ENCODE measurements at places on chromosomes 11 and 22.
A peak's percentile ranks its signal among the peaks of the same experiment; 100 is the strongest.

DNA sequence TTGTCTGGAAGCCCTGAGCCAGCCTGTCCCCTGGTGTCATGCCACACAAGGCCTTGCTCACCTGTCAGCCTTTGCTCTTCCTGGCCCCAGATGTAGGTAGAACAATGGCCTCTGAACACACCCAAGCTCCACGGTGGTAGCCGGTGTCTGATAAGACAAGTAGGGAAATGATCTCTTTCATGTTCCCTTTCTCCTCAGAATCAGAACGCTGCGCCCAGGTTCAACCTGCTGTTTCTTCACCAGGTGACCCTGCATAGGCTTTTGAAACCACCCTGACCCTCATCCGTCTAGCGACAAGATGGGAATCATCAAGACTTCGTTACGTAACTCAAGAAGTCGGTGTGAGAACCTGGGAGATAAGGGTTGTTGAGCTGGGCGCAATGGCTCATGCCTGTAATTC is 28.7 kb upstream of the YWHAH start:
- no peak for DNase-seq

DNA sequence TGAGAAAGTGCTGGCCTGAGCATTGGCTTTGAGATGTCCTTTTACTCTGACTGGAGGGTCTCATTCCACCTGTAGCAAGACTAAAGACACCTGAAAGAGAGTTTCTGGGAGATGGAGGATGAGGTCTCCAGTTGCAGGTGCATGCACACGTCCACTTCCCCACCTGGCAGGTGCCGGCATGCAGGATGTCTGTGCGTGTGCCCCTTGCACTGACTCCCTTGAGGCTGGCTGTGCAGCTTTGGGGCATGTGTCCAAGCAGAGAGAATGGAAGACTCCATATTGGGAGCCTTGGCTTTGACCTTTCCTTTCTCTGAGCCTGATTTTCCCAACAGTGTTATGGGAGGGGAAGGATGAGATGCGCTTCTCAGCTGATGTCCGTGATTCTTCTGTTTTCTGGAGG is 44.0 kb upstream of the TUB start:
- no peak for DNase-seq

DNA sequence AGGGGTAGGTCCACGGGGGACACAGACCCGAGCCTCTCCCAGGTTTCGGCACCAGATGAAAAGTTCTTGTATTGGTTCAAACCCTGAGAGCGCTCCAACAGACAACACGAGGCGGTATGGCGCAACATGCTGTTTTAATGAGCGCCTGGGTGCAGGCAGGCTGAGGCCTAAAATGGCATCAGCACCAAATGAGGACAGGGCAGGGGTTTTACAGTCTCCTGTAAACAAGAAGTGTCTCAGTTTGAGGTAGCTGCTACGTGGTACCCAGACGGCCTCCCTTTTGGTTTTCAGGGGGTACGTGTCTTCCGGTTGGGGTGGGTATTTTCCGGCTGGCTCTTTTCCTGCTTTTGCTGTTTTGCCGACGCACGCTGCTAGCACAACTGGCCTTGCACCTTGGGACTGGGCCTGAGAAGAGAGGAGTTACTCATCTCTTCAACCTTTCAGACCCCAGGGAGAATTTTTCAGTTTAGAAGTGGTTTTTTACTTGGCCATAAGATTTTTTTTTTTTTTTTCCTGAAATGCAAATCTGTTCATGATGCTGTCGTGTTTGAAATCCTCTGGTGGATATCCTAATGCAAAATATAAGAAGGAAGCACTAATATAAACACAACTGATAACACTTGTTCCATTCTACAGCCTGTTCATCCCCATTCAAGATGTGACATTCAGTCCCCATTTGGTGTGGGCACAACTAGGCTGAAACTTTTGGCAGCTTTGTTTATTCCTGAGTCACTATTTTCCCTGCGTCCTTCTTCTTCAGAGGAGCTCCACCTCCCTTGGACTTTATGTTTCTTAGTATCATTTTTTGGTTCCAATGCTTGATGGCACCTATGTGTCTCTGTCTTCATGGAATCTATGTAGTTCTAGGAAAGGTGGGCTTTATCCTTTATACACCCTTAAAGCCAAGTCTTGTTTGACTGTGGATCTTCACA is 6.5 kb downstream of the PPFIBP2 start:
- DNase-seq: no peak

GRCh38 chr11:120120805-120121335 is 17.0 kb downstream of the TRIM29 start:
- DNase-seq: no peak

DNA sequence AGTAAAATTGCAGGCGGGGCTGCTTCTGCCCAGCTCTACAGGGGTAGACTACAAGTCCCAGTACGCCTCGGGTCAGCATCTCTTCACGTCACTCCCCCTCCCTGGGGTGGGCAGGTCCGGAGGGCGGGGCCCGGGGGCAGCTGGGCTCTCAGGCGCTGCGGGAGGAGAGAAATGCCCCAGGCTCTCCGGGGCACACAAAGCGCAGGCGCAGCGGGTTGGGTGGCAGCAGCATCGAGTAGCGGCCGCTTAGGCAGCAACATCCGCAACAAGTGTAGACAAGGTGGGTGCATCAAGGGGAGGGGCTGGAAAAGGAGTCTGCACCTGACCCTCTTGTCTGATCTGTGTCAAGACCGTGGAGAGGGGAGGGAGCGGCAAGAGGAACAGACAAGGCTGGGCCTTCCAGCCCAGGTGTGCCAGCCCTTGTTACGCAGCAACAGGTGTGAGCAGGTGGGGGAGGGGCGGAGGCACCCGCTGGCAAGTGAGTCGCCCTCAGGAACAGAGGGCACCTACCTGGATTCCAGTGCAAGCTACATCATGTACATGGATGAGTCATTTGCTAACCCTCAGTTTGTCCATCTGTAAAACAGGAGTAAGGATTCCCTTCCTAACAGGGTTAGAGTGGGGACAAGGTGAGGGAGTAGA is 1.2 kb downstream of the PLEKHB1 start:
- peak; percentile 75 for DNase-seq

- no peak for DNase-seq
Measured at GRCh38 chr11:134071766-134072402, 3.0 kb downstream of the JAM3 start.

DNA sequence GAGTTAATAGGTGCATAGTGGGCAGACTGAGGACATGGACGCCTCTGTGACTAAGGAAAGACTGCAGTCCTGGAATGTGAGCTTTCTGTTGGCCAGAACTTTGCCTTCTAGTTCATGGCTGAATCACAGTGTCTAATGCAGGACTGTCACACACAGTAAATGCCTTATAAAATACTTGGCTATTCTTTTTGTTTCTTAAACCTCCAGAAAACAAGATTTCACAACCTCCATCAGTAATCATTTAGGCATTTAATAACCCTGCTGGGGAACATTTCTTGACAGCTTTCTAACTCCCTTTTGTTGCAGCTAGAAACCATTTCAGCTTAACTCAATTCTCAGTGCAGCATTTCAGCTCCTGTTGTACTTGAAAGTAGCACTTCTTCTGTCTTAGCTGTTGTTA is 335.8 kb upstream of the DDI1 start:
- no peak for DNase-seq

DNA sequence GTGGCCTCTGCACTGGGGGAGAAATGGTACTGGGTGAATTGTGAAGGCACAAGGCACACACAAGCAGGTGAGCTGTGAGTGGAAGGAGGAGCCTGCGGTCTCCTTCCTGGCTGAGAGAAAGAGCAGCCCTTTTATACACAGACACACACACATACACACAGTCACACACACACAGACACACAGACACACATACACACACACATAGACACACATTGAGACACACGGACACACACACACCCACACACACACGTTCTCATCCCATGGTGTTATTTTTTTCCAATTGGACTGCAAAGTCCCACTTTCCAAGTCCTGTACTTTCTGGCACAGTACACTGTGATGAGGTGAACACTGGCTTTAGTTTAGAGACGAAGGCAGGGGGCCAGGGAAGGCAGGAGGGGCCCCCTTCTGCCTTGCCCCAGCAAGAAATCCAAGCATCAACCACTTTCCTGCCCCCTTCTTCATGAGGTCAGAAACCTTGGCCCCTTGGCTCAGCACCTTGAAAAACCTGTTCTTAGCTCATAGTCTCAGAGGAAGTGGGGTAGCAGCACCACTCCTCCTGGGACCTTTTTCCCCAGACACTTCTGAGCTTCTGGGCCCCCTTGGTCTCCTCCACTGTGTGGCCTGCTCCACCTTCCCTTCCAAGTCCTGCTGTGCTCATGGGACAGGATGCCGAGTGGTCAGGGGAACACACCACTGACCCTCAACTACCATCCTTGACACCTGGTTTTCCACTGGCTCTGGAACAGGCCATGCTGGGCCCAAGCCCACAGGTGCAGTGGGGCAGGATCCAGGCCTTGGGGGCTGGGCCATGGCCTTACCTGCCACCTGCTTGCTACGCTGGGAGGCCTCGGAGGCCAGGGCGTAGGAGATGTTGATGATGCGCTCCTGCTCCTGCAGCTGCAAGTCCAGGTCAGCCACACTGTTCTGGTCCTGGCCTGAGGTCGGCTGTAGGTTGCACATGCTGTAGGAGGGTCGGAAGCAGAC is 43.8 kb downstream of the C11orf58 start:
- no peak for DNase-seq

DNA sequence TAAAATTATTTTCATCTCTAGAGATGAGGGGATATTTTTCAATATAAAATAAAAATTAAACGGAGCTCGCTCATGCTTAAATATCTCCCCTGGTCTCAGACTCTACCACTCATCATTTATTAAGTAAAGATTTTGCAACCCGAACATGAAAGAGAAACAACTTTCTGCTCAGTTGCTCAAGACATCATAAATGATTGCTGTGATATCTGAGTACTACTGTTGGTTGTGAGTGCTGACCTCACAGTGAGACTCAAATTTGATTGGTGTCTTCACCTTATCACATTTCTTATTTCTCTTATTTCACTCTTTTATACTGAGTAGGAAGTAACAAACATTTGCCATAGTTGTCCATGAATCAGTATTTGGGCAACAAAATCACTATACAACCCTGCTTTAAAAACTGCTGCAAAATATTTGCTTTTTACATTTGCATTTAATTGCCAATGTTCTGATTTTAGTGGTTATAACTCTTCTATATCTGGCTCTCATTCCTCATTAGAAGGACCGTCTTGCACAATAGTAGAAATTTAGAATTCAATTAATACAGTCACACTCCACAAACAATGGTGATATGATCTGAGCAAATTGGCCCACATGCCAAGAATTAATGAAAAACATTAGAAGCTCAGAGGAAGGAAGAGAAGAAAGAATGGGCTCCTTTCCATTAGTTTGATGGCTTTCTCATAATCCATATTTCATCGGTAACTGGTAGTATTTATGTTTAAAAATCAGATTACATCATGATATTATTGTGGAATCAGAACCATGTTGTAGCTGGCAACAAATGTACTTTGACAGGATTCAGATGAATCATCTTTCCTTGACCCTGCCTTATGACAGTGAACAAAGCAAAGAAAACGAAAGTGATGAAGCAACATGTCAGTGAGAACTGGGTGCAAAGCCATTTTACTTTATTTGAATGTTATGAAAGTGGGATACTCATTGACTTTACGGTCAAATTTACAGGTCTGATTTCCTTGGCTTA is 973.6 kb upstream of the TENM4 start:
- DNase-seq: no peak

GRCh38 chr11:102704841-102705240 is 728 bp downstream of the MMP27 start:
- DNase-seq: no peak

DNA sequence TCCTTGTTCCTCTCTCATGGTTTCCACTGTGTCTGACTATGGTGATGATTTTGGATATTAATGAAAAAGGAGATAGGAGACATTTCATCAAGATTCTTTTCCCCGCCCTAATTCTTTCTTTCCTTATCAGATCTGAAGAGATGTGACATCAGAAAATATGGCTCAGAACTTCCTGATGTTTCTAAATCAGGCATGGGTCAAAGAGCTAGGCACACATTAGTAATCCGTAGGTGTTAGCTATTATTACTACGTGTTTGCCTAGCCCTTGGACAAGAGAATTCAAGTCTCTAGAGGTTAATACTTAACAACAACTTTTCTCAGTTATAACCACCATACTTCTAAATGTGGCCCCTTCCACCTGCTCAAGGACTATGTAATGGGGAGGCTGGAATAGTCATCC is 5.8 kb downstream of the JOSD1 start:
- DNase-seq: no peak

- no peak for DNase-seq
Measured at GRCh38 chr11:66316849-66317251, at the start of gene CD248. CD248 (minus strand) TSS chr11:66317044; CDS start chr11:66317027, 17 bp downstream.

DNA sequence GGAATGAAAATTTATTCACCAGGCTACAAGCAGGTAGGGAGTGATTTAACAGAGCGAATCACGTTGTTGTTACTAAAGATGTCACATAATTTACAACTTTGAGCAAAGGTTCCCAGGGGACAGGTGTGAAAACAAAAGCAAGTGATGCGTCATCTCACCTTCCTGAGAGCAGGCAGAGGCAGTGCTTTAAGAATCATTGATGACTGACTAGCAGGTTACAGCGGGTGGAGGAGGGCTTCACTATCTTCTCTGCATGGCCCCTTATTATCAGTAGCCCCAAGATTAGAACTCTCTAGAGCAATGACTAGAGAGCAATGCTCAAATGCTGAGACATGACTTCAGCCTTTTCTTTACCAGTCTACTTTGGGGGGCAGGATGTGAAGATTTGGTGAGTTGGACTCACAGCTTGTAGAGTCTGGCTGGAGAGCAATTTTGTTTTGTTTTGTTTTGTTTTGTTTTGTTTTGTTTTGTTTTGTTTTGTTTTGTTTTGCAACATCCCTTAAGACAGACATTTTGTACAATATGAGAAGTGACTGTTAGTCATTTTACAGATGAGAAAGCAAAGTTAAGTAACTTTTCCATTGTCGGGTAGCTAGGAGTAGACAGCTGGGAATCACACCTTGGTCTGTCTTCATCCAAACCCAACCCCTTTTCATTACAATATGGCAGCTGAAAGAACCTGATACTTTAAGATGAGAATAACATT is 84.8 kb downstream of the SLC1A2 start:
- DNase-seq: no peak

GRCh38 chr11:5891216-5891800 is 1.7 kb upstream of the OR52E5 start:
- no peak for DNase-seq

DNA sequence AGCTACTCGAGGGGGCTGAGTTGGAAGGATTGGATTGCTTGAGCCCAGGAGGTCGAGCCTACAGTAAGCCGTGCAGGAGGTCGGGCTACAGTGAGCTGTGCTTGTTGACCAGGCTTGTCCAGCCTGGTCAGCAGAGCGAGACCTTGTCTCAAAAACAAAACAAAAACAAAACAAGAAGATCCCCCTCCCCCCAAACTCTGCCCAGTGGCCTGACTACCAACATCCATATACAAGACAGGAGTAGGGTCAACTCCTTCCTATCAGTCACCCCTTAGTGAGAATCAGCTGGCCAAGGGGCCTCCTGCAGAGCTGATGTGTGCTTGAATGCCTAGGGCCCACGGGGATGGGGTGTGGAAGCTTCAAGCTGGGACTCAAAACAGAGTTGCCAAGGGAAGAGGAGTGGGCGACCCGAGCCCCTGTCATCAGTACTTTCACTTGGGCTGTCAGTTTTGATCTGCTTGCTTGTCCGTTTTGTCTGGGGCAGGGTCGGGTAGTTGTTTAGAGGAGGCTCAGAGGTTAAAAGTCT is 942 bp upstream of the TSPAN18 start:
- no peak for DNase-seq
